Cerebellum (tissue), 4 donors: ENCODE measurements at places on chromosomes 2 and 18.

GRCh38 chr18:6280211-6280743 lies 134.4 kb downstream of the L3MBTL4 start:
- no peak for DNase-seq

- peak; percentile 87 for DNase-seq
Observed at GRCh38 chr18:42298759-42299675, 344.0 kb downstream of the PIK3C3 start.

GRCh38 chr18:63262369-63263335 lies 56.9 kb downstream of the BCL2 start:
- DNase-seq, result no peak

DNA sequence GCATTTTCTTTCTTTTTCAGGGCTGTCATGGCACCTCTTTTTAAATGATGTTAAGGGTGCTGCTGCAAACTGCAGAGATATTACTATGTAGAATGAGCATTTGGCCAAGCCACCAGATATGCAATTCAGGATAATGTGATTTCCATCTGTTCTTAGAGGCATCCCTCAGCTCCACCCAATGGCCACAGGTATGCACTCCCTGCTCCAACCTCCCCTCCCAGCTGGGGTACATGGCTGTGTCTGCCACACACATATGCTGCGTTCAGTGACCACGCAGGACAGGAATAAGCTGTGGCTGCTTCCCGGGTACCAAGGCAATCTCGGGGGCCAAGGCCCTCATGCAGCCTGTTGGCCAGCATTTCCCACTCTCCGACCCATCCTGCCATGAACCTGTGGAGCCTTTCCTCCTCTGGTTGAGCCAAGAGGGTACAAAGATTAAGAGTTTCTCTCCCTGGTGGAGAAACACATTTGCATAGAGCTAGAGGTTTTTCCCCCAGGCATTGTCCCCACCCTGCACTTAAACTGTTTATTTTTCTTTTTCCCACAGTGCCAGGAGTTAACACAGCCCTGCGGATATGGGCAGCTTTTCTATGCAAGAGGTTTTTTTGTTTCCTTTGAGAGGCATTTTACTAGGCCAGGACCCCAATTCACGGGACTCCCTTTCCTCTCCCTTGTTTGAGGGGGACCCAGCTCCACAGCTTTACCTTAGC lies 147.0 kb downstream of the GCA start:
- peak; percentile 7 for DNase-seq

GRCh38 chr2:177972782-177973181 lies 99.8 kb downstream of the PDE11A start:
- no peak for DNase-seq

GRCh38 chr2:163734401-163734800 lies 1.4 kb downstream of the FIGN start:
- no peak for DNase-seq

- no peak for DNase-seq
Observed at GRCh38 chr18:32317651-32318050, 127.8 kb downstream of the MEP1B start.

DNA sequence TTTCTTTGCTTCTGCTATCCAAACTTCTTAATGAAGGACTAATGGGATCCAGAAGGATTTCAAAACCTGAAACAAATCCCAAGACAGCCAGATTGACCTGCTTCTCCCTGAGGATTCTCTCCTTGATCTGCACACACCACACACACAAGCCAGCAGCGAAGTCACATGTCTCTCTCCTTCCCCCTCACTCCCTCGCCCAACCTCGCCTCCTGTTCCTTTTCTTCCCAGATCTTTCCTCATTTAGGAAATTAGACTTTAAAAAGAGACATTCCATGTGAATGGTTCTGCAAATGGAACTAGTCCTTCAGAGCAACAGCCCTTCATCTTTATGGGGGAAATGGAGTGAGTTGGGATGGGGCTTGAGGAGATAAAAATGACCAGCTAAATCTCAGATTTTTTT lies 639.1 kb upstream of the SETBP1 start:
- no peak for DNase-seq

- DNase-seq, result no peak
Observed at GRCh38 chr2:20299113-20299512, 51.5 kb downstream of the PUM2 start.

DNA sequence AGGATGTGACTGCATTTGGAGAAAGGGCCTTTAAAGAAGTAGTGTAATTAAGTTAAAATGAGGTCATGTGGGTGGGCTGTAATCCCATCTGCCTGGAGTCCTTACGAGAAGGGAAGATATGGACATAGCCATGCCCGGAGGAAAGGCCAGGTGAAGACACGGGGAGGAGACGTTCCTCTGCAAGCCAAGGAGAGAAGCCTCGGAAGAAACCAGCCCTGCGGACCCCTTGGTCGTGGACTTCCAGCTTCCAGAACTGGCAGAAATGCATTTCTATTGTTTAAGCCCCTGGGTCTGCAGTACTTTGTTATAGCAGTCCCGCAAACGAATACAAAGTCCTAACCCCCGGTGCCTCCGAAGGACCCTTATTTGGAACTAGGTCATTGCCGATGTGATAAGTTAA lies 87.6 kb upstream of the TAF1B start:
- DNase-seq, result no peak

GRCh38 chr2:32474381-32474780 lies 117.6 kb downstream of the BIRC6 start:
- no peak for DNase-seq

DNA sequence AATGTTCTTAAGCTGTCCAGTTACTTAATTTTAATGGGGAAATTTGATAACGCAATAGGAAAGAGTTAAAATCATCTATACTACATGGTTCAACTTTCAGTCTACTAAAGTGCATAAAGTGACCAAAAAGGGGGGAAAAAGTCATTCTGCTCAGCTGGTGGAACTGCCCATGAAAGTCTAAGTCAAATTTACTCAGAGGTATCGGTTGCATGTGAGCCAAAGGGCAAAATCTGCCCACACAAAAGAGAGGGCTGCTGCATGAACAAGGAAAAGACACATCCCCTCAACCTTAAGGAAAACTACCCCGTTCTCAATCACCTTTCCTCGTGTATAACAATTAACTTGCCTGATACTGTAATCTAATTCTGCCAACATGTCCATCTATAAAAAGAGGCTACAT lies 126.1 kb downstream of the TCF4 start:
- no peak for DNase-seq

DNA sequence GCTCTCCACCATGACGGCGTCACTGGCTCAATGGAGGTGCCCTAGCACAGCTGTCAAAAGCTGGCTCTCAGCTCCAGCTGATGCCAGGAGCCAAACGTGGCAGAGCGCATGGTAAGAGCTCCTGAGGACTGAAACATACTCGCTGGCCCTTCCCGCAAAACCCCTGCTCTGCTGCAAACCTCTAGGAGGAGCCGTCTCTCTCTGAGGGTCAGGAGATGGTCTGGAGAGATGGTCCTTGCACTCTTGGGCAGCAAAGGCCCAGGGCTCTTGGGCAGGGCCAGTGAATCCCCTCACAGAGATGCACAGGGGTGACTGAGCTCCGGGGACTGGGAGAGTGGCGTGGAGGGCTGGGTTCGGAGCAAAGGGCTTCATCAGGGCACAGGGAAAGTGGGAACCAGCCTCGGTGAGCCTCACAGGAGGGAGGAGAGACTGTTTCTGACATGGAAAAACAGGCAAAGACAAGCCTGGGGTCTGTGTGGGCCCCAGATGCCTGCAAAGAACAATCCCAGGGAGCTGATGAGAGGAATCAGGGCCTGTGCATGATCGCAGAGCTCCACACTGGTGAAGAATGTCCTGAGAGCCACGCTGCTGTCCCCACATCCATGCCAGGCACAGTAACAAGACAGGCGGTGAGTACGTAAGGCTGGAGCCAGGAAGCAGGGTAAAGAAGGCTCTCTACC lies 17.2 kb downstream of the SNORC start:
- no peak for DNase-seq

DNA sequence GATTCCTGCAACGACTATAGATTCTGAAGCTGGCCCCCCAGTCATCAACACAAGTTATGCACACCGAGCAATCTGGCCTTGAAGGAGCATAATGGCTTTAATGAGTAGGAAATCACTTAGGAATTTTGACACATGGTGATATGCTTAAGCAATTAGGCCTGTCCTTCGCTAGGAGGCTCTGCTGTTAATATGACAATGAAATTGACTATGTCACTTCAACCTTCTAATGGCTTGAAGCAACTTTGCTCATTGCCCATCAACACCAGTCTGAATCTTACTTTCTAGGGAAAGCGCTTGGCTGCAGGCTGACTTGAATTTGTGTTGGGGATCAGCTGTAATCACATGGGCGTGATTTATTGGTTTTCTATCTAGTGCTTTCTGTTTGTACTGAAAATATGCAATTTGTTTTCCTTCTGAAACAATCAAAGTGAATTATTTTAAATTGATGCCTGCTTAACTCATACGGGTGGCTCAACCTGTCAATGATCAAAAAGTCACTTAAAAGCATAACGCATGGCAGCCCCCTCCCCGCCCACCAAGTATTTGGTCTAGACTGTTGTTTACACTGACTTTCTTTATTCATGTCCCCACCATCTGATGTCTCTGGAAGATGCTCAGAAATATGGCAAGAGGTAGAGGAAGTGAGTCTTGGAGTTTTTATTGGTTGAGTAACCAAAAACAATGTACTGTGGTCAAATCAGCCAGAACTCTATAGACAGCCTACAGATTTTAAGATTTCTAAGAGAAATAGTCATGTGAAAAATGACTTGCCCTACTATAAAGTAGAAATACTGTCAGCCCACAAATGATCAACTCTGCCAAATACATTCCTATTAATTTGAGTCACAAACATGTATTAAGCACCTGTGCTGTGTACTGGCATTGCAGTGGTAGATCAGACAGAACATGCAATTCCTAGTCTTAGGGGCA lies 344.9 kb downstream of the RBM43 start:
- no peak for DNase-seq

GRCh38 chr2:143321994-143322393 lies 192.8 kb downstream of the ARHGAP15 start:
- DNase-seq, result no peak

GRCh38 chr2:76154981-76155380 lies 444.3 kb upstream of the GCFC2 start:
- DNase-seq, result no peak

GRCh38 chr18:31219395-31219794 lies 56.7 kb upstream of the DSC1 start:
- DNase-seq, result no peak

DNA sequence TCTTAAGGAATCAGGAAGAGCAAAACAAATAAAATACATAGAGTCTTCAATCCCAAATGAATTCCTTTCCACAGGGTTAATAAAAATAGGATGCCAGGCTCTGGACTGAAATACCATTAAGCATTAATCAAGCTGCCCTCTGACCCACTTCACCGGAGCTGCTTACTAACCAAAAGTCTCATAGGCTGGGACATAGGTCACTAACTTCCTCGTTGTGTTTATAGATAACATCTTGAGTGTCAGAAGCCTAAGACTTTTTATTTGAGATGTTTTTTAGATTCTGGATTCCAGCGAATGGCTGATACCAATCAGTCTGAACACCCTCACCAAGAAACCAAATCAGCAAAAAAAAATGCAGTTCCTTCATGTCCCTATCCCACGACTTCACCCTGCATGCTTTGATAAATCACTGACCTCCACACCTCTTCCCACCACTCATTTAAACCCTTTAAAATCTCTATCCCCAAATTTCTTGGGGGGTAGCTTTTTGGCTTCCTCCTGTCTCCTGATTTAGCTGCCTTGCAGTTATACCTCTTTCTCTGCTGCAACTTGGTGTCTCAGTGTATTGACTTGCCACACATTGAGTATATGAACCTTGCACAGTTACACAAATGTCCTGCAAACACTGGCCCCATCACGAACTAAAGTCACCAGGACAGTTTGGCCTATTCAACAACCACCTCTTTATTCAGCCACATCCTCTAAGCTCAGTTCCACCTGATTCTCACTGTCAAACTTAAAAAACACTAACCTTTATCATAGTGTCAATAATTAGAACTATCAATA lies 399.3 kb downstream of the METTL4 start:
- no peak for DNase-seq

DNA sequence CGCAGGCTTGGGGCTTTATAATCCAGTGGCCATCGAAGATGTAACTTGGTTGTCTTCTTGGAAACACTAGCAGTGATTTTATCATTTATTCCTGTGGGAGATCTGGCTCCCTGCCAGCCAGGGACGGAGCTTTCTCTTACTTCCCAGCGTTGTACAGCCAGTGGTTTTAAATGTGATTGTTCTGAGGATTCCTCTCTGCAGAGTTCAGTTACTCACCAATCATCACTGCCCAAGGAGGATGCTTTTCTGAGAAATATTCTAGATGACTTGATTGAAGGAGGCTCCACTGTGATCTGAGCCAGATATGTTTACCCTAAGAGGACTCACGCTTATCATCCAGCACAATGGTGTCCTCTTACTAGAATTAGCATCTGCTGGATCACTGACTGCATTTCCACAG lies 744.3 kb downstream of the RNF144A start:
- DNase-seq, result no peak

DNA sequence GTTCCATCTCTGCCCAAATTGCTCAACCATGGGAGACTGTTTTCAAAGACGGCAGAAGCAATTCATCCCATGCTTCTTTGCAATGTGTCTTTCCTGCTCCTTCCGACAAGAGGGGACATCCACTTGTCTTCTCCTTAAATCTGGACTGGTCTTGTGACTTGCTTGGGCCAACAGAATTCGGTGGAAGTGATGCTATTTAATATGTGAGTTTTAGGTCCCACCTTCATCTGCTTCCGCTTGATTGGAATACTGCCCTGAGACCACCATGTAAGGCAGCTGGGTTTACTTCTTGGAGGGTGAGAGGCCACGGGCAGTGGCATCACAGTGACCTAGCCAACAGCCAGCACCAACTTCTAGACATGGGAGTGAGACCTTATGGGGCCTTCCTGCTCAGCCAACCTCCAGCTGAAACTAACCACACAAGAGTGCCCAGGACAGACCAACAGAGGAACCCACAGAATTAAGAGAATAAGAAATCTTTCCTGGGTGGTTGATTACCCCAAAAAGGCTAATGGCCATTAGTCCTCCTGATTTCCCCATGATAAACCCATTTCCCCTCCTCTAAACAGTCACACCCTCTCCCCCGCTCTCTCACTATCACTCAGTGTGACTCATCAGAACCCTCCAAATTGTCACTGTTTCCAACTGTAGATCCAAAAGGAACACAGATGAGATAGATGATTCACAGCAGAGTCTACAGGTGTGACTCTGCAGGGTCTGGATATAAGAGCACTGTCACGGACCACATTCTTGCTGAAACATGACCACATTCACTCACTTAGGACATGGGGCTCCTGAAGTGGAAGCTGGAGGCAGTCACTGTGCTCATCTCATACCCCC lies 16.2 kb upstream of the RHOB start:
- DNase-seq, result no peak

- DNase-seq, result no peak
Observed at GRCh38 chr2:219099329-219099728, 38.6 kb upstream of the IHH start.

DNA sequence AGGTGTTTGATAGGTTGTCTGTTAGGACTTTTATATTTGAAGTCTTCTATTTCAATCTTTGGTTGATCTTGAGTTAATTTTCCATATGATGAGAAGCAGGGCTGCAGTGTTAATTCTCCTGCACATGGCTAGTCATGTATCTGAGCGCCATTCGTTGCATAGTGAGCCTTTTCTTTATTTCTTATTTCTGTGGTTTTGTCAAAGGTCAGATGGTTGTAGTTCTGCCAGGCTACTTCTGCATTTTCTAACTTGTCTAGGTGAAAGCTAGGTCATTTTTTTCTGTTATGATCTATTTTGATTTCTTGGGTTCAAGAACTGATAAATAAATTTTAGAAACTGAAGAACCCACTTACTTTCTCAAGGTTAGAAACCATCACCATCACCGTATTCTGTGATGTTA lies 56.7 kb downstream of the CCDC74A start:
- no peak for DNase-seq
